ENCODE measurements at places on chromosomes 6 and 20.

- no peak for DNase-seq
These were observed 371.7 kb upstream of the RUNX2 start for GRCh38 chr6:44956396-44956795.

- DNase-seq = no peak
These were observed 83.8 kb downstream of the TENT5A start for GRCh38 chr6:81668615-81669047.

DNA sequence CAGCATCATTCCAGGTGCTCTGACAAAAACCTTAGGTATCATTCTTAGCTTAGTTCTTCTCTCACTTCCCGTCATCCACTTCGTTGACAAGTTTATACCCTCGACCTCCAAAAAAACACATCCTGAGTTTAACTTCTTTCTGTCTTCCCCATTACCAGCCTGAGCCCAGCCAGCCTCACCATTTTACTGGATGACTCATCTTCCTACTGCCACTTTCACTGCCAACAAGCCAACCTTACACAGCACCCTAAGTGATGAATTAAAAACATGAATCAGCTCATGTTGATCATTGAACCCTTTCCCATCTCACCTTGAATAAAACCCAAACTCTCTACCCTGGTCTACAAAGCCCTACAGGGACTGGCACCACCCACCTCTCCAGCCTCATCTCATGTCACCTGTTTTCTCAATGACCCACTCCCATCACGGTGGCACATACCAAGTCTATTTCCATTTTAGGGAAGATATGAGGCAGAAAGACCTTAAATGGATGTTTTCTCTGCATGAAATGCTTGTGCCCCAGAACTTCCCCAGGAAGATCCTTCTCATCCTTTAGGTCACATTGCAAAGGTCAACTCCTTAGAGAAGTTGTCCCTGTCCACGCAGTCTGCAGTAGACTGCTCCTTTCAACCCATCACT is 9.9 kb upstream of the UST start:
- no peak for DNase-seq

- no peak for DNase-seq
These were observed 33.8 kb downstream of the RIN2 start for GRCh38 chr20:19791887-19792286.

GRCh38 chr20:64113796-64114355 is 6.5 kb upstream of the NPBWR2 start:
- no peak for DNase-seq

- DNase-seq = no peak
These were observed 1.0 kb downstream of the SRXN1 start for GRCh38 chr20:651713-652614.

DNA sequence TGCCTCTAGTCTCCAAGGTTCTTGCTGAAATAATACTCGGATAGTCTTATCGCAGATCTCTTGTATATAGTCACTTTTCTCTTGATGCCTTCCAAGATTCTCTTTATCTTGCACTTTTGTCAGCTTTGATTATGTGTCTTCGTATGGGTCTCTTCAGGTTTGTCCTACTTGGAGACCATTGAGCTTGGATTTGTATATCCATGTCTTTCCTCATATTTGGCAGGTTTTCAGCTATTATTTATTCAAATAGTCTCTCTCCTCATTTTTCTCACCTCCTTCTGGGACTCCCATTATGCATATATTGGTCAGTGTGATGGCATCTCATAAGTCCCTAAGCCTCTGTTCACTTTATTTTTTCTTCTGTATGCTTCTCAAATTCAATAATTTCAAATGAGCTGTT is 23.0 kb downstream of the ECI2 start:
- no peak for DNase-seq

GRCh38 chr6:56528412-56528841 is 114.3 kb downstream of the DST start:
- DNase-seq = no peak

DNA sequence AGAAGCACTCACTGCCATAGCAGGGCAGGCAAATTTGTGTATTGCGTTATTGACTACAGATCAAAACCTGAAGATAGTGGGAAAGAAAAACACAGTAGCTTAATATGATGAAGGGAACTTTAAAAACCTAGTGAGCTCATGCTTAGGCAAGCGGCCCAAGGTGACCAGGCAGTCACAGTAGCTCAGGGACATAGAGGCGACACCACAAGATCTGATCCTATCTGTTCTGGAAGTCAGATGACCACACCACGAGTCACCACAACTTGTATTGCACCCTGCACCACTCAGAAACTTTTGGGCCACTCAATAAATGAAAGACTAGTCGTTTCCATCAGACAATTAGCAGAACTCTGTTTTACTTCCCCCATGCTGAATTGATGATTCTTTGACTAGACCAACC is 4.9 kb downstream of the CLIC5 start:
- DNase-seq = no peak

DNA sequence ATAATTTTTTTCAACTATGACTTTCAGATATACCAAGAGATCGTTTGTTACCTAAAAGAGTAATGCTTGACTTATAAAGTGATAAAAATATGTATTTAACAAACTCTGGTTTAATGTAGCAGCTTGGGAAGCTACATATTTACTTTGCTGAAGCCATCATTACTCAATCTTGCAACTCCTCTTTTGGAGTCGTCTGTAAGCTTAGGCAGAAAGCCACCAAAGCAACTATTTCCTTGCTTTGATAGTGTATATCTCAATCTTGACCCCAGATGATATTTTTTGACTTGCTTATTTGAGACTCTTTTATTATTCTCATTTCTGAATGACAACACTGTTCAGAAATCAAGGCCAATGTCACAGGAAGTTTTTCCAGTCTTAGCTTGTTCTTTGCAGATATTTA is 183.0 kb downstream of the SAMD5 start:
- no peak for DNase-seq

DNA sequence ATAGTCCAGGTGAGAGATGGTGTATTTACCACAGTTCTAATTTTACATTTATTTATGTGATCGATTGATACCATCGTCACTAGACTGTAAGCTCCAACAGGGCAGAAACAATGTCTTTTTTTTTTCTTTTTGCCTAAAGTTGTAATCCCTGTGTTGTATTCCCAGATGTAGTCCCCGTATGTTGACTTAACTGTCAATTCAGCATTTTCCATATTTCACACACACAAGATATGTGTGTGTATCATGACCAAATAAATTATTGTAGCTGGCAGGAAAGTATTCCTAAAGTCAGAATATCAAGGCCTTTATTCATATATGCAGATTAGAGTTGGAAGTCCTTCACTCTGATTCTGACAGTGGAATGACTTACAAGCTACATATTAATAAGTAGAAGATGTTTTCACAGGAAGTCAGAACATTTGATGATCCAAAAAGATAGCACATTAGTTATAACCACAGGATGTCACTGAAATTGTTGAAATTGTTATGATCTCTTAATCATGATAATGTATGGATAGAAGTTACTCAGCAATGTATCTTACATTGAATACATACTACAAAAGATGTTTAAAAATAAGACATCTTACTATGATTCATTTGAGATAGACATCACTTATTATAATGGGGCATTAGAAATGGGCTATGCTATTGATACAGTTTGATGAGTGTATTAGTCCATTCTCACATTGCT is 10.6 kb downstream of the RNF182 start:
- DNase-seq = no peak

DNA sequence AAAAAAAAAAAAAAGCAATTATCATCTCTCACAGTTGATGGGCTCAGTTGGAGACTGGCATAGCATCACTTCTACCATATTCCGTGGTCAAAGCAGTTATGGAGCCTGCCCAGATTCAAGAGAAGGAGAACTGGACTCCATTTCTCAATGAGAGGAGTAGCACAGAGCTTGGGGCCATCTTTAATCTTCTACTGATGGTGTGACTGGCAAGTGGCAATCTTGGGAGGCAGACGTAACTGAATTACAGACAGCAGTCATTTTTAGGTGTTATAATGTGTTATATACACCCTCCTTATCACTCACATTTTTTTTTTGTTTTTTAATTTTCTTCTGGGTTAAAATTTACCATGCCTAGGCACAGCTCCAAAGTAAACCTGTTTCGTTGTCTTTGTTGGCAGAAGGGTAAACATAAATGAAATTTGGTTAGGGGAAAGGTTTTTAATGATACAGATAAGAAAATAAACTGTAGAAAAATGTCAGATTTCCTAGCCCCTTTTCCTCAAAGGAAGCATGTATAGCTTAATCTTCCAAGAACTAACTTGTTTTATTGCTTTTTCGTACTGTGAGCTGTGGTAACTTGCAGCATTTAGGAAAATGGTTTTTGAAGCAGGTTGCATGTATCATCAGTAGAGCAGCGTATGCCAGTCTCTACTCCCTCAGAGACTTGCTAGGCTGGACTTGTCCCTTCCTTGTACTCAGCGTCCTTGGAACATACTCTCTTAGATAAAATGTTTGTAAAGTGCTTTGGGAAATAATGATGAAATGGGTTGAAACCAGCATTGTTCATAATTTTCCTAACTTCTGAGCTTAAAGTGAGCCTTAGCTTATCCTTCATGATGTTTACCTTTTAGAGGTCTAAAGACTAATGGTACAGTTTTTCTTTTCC is 25.7 kb downstream of the ZFAND3 start:
- no peak for DNase-seq

- peak; percentile 1 for DNase-seq
These were observed 12.1 kb downstream of the LGSN start for GRCh38 chr6:63307581-63308246.

DNA sequence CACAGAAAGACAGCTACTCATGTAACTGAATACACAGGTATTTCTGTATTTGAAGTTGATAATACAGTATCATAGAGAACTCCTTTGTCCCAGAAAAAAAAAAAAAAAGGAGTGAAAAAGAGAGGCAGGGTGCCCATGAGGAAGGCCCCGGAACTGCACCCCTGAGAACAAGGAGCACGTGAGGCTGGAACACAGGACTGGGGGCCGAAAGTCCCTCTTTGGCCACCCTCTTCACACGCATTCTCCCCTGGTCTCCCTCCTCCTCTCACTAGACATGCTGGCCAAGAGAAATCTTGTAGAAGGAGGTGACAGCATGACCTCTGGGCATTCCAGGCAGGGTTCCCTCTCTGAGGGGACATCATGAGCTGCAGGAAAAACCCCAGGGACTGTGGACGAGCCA is 62.7 kb upstream of the TRAF3IP2 start:
- DNase-seq = no peak

DNA sequence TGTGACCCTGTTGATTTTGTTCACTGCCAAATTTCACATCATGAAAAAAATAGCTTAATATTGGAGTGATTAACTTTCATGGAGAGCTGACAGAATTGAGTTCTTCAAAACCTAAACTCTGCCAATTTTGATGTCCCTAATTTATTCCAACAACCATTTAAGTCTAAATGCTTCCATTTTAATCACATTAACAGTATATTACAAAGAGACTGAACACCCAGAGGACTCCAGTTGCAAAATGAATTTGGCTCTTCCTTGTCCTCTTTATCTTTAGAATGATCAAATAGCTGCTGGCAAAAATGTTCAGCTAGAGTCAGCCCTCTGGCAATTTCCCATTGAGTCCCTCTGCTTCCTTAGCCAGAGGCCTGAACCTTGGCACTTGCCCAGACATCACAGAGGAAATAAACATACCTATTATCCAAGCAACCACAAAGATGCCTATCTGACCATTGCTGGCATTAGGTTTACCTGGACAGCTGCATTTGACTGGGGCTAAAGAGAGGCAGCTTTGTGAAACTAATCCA is 299.0 kb upstream of the STXBP5 start:
- peak; percentile 26 for DNase-seq

DNA sequence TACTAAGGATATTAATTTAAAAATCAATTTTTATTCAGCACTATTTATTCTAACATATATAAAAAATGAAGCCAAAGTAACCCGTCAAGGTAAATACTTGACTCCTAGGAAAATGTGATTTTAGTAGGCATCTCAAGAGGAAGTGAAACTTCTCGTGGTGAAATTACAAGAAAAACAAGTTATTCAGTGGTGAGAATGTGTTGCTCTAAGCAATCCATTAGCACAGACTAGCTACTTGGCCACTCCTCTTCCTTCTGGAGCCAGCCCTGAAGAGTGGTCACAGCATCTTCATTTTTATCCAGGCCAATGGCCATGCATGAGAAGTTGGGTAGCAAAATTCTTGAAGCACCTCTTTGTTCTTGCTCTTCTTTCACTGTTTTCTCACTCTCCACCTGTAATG is 40.4 kb upstream of the GFRAL start:
- DNase-seq = no peak

GRCh38 chr20:53943522-53944291 is 126.7 kb downstream of the BCAS1 start:
- no peak for DNase-seq

GRCh38 chr20:21100578-21101452 is 5.3 kb downstream of the LINC00237 start:
- DNase-seq = peak; percentile 26

GRCh38 chr20:10157549-10157948 is 61.1 kb upstream of the SNAP25 start:
- no peak for DNase-seq

- no peak for DNase-seq
These were observed 1.0 kb upstream of the PCK1 start for GRCh38 chr20:57559658-57560553.

- DNase-seq = no peak
These were observed 93.2 kb downstream of the MAN1A1 start for GRCh38 chr6:119256392-119256791.

DNA sequence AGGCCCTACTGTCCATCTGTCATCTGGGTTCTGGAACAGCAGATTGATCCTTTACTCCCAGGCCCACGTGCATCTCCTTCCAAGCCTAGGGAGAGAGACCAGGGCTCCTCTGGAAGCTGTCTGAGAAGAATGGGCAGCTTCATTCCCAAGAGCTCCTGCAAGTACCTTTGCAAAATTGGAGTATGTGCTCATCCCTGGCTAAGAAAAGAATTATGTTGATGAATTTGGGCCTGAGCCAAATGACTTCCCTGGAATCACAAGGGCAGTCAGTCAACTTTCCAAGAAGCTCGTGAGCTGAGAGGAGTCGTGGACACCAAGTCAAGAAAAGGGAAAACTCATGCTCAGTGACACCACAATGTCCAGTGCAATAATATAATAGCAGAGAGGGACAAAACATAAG is 54.6 kb upstream of the AKAP12 start:
- DNase-seq = no peak

DNA sequence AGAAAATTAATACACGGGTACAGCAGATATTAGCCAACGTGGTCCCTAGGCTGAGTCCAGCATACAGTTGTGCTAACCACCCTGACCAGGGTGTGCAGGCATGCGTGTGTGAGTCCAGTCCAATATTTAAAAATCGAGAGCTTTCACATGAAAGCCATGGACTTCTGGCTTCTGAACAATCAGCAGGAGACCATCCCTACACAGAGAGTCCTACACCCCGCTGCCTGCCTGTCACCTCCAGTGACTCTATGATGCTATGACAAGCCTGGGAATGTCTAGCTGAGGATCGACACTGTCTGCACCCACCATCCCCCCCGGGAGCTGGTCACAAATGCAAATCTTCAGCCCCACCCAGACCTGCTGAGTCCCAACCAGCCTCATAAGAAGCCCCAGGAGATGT is 7.9 kb downstream of the ACSS1 start:
- no peak for DNase-seq

- no peak for DNase-seq
These were observed 142.8 kb downstream of the ADGB start for GRCh38 chr6:146741609-146742008.

Measured in NCI-H345 (cell line).